ENCODE measurements at places on chromosomes 7 and 10.

DNA sequence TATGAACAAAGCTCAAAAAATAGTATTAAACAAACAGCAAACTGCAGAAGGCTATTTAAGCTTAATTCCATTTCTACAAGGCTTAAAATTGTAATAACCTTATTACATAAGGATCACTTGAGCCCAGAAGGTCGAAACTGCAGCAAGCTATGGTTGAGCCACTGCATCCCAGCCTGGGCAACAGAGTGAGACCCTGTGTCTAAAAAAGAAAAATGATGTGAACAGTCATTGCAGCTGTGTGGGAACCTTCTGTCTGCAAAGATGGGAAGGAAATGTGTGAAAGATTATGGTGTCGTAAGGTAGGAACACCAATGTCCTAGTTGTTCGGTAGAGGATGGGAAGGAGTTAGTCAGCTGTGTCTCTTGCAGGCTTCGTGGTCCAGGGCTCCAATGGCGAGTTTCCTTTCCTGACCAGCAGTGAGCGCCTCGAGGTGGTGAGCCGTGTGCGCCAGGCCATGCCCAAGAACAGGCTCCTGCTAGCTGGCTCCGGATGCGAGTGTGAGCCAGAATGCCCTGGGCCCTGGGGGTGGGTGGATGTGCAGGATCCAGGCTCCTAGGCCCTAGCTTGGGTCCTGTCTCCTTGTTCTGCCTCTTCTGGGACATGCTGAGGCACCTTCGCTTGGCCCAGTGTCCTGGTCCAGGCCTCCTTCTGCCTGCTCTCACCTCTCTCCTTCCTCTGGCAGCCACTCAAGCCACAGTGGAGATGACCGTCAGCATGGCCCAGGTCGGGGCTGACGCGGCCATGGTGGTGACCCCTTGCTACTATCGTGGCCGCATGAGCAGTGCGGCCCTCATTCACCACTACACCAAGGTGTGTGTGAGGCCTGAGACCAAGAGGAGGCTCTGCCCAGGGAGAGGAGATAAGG lies 9.1 kb downstream of the C10orf62 start:
- DNase-seq = no peak

GRCh38 chr7:17584822-17585221 lies 286.4 kb downstream of the AHR start:
- no peak for DNase-seq

DNA sequence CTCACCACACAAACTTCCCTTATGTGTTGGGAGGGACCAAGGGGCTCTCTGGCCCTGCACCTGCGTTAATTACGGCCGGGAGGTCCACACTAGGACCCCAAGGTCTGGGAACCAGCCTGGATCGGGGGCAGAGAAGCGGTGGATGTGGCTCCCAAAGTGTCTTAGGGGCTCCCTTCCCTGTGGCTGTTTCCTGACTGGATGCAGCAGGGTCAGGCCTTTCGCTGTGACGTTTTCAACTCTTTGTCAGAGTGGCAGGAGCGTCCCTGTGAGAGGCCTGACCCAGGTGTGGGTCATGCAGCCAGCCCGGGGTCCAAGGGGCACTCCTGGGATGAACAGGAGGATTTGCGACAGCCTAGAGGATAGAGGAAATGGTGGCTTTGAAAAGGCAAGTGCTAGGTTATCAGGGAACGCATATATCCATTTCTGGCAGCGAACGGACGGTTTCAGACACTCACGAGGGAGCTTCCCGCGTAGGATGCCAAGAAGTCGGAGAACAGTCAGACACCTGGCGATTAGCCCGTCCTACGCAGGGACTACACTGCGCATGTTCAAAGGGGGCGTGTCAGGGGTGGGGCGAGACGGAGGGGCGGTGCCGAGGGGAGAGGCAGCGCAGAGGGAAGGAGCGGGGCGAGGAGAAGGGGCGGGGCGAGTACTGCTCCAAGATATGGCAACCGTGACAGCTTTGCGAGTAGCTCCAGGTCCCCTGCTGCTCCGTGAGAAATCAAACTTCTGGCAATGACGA lies 46.2 kb upstream of the ZNF716 start:
- DNase-seq = no peak

DNA sequence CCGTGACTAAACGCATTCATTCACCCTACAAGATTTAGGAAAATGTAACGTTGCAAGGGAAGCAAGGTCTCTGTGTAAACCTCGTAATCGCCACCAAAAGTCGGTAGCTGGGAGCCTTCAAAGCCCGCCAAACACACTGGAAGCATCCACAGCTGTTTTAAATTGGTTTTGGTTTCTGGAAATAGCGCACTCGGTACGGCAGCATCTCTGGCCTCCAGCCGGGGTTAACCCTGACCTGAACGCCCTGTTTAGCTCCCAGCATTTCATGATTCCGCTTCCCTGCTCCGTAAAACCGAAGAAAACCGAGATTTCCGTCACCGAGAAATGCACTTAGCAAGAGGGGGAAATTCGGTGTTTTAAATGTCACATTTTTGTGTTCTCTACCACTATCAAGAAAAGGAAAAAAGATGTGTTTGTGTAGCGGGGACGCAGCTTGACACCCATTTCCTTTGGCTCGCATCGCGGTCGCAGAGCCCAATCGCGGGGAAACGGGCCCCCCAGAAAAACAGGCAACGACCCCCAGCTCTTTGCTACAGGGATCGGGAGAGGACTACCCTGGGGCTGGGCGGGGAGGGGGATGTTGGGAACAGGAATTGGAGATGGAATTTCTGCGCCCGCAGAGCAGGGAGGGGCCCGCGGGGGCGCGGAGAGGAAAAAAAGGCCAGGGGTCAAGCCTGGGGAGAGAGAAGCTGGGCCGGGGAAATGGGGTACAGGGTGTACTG lies 646 bp downstream of the SGCE start:
- no peak for DNase-seq

GRCh38 chr7:129864042-129864441 lies 88.7 kb downstream of the UBE2H start:
- DNase-seq = no peak

DNA sequence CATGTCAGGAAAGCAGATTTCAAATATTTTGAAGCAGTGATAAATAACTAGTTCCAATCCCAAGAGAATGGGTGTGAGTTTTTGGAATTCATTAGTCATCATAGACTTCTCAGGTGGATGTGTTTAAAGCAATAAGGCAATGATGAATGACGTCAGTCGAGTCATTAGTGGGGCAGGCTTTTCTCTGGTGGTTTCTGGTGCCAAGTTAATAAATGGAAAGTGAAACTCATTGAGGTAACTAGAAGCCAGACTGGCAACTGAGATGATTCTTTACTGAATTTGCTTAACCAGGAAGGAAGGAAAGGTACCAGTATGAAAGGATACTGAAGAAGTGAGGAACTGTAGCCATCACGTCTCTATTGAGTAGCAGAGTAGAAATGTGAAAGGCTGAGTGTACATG lies 311.0 kb downstream of the GPAM start:
- no peak for DNase-seq

DNA sequence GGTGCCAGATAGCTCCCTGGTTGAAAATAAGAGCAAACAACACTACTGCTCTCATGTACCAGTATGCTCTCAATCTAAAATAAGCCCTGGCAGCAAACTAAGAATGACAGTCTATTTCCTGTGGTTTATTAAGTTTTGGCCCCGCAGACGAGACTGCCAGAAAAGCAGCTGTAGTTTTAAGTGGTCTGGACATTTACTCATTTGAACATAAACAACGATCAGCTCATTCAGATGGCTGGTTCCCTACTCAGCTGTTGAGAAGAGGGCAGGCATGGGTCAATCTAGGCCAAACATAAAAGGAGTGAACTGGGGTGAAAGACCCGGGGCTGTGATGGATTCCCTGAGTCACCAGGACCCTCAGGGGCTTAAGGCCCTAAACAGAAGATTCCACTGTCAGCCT lies 4.5 kb downstream of the TRIL start:
- DNase-seq = no peak

DNA sequence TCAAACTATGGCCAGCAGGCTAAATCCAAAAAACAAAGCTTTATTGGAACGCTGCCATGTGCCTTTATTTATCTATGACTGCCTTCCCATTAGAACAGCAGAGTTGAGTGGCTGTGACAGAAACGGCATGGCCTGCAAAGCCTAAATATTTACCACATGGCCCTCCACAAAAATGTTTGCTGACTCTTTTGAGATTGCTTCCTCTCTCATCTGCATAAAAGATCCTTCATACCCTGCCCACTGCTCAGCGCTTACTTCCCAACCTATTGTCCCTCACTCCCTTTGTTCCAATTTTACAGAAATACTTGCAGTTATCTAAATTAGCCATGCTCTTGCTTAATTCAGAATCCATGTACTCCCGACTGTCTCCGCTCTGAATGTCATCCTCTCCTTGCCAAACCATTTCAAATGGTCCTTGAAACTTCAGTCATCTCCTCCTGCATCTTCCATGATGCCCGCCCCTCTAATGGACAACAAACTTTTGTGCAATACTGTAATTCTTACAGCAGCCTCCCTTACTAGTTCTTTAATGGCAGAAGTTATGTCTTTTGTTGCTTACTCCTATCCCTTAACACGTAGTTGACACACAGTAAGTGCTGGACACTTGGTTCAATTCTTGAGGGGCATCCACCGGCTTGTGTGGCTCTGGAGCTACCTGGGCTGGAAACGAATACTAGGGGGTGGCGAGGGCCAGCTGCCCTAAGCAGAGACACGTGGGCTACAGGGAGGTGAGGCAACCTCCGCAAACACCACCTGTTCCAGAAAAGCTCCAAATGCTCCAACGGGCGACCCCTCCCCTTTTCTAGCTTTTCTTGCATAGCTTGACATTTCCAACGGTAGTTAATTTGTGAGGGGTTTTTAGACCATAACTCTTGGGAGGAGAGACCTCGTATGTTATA lies 832 bp downstream of the XRCC2 start:
- no peak for DNase-seq

DNA sequence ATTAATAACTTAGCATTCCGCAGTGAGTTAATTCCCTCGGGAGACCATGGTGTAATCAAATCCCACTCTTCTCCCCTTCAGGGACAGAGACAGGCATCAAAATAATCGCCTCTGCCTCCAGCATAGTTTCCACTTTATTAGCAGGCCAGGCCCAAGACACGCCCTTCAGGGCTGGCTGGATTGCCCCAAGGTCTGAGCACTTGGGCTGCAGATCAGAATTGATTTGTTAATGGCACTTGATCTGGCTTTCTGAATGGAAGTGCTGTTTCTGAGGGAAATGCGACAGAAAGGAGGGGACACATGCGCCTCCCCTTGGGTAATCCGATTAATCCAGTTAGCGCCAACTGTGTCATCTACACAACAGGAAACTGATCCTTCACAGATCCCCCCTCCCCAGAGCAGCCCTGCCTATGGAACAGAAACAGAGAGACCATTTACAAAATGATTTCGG lies 15.6 kb downstream of the CHAT start:
- no peak for DNase-seq

DNA sequence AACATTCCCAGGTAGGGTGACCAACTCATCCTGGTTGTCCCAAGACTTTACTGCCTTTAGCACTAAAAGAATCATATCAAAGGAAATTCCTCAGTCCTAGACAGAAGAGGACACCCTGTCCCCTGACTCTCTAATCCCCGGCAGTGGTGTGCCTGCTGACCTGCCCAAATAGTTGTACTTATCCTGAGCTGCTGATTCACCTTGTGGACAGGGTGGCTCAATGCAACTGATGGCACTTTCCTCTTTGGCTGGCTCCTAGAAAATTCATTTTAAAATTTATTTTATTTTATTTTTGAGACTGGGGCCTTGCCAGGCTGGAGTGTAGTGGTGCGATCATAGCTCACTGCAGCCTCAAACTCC lies 111.7 kb downstream of the JCAD start:
- no peak for DNase-seq

DNA sequence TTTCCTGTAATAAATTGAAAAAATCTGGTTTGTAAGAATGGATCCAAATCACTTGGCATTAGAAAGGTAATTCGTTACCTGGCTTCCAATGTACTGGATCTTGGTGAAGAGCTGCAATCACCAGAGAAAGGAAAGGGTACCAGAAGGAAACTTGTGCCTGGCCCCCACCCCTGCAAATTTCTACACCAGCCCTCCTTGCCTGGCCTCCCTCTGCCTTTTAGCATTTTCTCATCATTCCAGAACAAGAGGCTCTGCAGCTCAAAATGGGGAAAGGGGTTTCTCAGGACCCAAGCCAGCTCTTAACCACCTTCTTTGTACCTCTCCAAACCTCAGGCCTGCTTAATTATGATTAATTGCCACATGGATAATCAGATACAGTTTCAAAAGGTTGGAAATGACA lies 612.8 kb upstream of the MGMT start:
- no peak for DNase-seq

DNA sequence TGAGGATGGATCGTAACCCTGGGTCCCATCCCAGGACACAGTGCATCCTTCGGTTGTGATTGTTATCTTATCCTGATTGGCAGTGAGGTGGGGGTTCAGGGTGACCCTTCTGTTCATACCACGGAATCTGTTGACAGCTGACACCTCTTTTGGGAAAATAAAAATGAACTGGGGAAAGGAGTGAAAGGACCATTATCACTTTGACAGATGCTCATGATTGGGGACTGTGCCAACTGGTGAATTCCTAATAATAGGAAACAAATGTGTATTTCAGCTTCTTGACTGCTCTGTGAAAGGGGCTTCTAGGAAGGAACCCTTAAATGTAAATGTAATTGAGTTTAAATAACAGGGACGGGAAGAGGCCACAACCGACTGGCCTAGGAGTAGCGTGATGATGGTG lies 65.4 kb downstream of the CELF2 start:
- no peak for DNase-seq

- no peak for DNase-seq
Measured at GRCh38 chr10:24287559-24288195, 78.7 kb downstream of the KIAA1217 start.

- no peak for DNase-seq
Measured at GRCh38 chr10:51599647-51600046, 99.7 kb downstream of the CSTF2T start.

DNA sequence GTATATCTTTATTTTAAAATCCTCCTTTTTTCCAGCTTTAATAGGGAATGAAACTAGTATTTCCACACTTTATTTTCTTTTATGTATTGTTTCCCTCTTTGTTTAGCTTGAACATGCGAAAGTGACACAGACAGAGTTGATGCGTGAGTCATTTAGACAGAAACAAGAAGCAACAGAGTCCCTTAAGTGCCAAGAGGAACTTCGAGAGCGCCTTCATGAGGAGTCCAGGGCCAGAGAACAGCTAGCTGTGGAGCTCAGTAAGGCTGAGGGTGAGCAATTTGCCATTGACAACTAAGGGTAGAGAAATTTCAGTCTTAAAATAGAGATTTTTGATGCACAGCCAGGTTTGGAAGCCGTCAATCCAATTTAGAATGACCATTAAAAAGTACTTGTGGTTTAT lies 73.1 kb downstream of the CYP51A1 start:
- no peak for DNase-seq

DNA sequence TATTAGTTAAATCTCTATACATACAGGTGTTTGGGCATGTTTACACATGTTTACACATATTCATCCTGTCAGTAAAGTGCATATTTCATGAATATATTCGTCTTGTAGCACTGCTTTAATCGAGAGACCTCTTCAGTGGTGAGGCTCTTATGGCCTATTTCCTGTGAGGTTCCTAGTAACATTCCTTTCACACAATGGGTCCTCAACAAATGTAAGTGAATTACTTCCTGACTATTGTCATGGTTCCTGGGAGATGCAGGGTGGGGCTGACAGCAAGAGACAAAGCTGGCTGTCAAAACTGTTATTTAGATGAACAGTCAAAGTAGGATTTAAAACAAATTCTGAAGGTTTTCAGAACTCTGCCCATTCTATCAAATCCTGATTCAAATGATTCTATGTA lies 12.4 kb upstream of the SEMA3A start:
- no peak for DNase-seq
